Amygdala (tissue), 56 donors: ENCODE measurements at places on chromosomes 7 and 10.

- no peak for DNase-seq
Observed at GRCh38 chr7:15087771-15088170, 185.2 kb upstream of the DGKB start.

GRCh38 chr10:44166441-44166840 lies 218.5 kb downstream of the CXCL12 start:
- DNase-seq: no peak

GRCh38 chr10:34134602-34135001 lies 680.5 kb downstream of the PARD3 start:
- DNase-seq: no peak

DNA sequence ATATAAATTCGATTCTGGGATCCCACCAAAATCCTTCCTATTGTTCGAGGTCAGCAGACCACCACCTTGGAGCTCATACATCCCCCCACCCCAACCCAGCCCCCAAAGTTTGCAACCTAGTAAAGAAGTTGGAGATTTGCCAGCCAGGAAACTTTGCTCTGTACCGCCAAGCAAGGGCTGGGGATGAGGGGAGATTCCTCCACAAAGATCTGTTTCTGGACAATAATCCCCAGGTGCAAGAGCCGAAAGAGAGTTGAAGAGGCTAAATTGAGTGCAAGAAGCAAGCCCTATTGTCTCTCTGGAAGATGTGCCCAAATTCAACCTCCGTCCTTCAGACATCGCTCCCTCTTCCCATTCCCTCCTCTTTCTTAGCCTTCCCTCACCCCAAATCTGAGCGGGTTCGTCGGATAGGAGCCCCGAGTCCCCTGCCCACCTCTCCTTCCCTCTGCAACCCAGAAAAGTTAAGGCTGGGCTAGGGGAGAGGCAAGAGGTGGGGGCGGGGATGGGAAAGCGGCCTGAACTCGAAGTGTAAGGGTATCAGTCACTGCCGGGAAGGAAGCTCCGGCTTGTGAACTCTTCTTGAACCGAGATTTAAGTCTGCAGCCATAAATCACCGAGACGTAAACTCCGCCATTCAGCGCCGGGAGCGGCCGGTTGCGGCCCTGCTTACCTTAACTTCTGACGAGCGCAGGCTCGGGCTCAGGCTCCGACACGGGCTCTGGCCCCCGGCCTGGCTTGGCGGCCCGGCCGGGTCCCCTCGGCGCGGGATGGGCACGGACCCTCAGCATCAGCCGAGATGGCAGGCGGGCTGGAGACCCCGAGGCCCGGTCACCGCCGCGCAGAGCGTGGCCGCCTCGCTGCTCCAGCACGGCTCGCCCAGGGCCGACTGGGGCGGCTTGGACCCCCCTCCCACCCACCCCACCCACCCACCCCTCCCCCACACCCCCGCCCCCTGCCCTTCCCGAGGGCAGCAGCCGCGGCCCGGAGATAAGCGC lies 10.8 kb upstream of the HOXA2 start:
- no peak for DNase-seq

DNA sequence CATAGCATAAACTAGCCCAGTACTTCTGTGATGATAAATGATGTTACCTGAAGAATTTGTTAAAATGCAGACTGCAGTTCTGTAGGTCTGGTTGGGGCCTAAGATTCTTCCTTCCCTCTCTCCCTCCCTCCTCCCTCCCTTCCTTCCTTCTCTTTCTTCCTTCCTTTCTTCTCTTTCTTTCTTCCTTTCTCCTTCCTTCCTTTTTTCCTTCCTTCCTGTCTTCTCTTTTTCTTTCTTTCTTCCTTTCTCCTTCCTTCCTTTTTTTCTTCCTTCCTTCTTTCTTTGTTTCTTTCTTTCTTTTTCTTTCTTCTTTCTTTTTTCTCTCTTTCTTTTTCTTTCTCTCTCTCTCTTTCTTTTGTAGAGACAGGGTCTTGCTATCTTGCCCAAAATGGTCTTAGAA lies 3.7 kb upstream of the SLC25A28 start:
- no peak for DNase-seq

GRCh38 chr10:70602665-70603448 lies at the start of gene PRF1:
Gene PRF1 (minus strand): TSS chr10:70602741. CDS start chr10:70600902, 1,839 bp downstream.
- DNase-seq: no peak

DNA sequence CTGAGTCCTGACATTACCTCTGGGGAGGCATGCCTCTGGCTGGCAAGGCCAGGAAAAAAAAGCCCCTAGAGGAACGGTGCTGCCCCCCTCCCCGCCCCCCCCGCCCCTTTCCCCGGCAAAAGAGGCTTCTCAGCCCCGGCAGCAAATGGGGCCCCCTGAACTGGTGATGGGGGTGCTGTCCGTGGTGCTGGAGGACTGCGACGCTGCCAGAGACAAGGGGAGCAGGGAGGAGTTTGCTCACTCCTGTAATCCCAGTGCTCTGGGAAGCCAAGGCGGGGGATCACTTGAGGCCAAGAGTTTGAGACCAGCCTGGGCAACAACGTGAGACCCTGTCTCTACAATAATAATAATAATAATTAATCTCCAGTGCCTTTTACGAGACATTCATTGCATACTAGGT lies 23.7 kb downstream of the SRRM3 start:
- no peak for DNase-seq

DNA sequence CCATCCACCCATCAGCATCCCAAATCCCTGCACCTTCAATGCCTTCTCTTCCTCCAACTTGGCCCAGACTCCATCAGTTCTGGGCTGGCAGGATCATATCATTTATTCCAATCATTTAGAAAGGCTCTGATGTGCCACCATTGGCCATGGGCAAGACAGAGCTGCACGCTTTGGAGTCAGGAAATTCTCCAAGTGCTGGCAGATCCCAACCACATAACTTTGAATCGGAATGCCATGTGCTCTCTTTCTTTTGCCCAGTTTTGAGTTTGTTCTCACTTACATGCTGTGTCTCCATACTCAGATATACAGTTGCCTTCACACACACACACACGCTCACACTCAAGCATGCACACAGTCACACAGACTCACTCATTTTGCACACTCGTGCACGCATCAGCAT lies 85.7 kb upstream of the GHITM start:
- no peak for DNase-seq

- DNase-seq: no peak
Observed at GRCh38 chr10:56596257-56596656, 235.2 kb upstream of the ZWINT start.

DNA sequence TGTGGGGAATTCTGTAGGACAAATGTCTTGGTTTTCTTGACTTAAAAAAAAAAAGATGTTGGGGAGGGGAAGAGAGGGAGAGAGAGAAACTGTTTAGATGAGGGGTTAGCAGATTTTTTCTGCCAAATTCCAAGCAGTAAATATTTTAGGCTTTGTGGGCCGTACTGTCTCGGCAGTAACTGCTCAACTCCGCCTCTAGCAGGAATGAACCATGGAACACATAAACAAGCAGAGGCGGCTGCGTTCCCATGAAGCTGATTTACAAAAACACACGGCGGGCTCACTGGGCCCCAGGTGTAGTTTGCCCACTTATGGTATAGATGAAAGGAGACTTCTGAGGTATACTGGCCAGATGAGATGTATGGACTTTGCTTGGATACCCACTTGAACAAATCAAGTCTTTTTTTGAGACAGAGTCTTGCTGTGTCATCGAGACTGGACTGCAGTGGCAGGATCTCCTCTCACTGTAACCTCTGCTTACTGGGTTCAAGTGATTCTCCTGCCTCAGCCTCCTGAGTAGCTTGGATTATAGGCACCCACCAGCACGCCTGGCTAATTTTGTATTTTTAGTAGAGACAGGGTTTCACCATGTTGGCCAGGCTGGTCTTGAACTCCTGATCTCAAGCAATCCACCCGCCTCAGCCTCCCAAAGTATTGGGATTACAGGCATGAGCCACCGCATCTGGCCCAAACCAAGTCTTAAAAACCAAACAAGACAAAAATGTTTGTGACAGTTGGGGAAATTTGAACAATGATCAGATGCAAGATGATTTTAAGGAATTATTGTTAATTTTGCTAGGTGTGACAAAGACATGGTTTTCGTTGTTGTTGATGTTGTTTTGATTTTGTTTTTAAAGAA lies 9.7 kb upstream of the ADAMTS14 start:
- no peak for DNase-seq

DNA sequence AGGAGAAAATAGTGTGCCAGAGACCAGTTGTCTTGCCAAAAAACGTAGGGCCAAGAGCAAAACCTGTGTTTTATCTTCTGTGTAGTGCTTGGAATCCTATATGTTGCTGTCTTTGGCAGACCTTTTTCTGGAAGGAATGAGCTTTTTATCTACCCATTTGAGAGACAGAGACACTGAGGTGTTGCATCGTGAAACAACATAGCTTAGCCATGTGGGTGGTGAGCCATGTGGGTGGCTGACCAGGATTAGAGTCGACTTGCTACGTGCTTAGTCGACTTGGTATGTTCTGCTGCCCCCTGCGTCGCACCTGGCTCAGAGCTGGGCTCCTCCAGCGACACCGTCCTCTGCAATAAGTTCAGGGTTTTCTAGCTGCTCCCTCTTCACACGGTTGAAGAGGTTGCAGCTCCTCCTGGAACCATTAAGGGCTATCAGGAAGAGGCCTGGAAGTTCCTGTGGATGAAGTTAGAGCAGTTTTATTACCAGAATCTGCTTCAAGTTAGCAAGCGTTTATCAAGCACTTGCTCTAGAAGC lies 175.8 kb downstream of the SH2D4B start:
- DNase-seq: no peak

GRCh38 chr10:4051641-4052151 lies 266.7 kb upstream of the KLF6 start:
- DNase-seq: no peak

GRCh38 chr10:125982260-125982948 lies 86.0 kb downstream of the FANK1 start:
- DNase-seq: no peak

DNA sequence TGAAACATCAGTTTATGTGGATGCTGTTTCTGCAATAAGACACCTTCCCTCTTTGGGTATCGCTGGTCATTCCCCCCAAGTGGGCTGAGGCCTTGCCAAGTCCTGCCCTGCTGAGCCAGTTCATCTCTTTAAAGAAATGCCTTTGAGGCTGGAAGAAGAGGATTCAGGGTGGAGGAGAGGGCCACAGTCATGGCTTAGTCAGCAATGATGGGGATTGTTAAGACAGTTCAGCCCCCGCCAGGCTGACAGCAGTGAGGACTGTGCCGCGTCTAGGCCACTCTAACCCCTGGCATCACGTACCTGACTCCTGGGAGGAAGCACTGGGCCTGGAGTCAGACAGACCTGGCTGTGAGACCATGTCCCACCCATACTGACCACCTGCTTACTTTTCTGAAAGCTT lies 48.3 kb downstream of the PNLIPRP2 start:
- DNase-seq: no peak

DNA sequence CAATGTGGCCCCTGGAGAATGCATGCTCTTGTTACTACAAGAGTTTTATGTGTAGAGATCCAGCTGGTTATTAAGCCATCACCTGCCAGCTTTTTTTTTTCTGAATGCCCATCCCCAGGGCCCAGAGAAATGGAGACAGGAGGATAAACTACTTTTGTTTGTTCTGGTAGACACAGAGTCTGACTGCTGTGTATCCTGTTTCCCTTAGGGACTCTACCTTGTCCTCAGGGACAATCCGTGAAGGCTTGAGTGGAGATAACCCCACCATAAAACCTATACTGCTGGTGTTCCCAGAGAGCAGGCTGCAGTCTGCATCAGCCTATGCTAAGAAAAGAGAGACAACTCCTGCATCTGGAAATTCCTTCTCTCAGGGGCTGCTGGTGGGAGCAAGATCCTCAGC lies at the start of gene OR2A5:
Gene OR2A5 (plus strand): TSS at position 301 of the 400 bp plus-strand sequence. CDS start 1,454 bp downstream, outside the sequence.
- no peak for DNase-seq

DNA sequence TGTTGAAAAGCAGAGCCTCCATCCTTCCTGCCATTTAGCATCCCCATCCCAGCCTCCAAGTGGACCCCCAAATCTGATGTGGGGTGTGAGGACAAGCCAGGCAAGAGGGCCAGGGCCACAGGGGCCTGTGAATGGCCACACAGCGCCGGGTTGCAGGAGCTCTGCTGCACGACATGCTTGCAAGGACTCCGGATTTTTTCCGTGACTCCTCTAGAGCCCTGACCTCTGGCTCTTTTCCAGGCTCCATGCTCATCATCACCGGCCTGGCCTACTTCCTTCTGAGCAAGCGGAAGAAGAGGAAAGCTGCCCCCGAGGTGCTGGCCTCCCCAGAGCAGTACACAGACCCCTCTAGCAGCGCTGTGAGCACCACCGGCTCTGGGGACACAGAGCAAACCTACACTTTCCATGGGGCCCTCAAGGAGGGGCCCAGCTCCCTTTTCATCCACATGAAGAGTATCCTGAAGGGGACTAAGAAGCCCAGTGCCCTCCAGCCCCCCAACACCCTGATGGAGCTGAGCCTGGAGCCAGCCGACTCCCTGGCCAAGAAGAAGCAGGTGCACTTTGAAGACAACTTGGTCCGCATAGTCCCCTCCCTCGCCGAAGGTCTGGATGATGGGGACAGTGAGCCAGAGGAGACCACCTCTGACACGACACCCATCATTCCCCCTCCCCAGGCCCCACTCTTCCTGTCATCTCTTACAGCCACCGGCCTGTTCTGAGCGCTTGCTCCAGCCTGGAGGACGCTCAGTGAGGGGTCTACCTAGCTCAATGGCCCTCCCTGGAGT lies 23.5 kb downstream of the TMEM72 start:
- DNase-seq: no peak

GRCh38 chr10:6336016-6336415 lies 133.3 kb downstream of the PFKFB3 start:
- no peak for DNase-seq

DNA sequence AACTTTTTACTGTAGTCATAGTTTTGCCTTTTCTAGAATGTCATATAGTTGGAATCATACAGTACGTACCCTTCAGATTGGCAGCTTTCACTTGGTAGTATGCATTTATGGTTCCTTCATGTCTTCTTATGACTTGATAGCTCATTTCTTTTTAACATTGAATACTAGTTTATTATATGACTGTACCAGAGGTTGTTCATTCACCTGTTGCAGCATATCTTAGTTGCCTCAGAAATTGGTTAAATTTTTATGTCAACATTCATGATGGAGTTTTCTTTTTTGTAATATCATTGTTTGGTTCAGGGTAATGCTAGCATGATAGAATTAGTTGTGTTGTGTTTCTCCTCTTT lies 94.8 kb upstream of the CDK13 start:
- no peak for DNase-seq

- DNase-seq: no peak
Observed at GRCh38 chr10:5895365-5895764, 5.3 kb downstream of the FBH1 start.

- no peak for DNase-seq
Observed at GRCh38 chr10:548238-548901, 141.1 kb downstream of the DIP2C start.

DNA sequence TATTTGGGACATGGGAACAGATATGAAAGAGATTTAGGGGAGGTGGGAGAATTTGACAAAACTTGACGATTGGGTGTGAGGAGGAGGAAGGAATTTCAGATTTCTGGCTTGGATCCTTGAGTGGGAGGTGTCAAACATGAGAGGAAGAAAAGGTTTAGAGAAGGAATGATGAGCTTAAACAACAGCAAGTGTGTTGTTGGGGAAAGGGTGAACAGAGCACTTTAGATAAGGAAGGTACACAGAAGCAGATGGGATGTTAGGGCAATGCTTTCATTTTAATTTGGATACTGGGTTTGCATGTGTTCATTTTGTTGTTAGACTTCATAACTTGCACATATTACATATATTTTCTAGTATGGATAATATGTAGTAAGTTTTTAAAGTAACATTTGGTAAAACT lies 23.2 kb downstream of the REEP3 start:
- DNase-seq: no peak
